Heart left ventricle (tissue), 16 donors: ENCODE measurements at places on chromosomes 12 and 14. TPM values are rescaled to one million over a fixed set of nuclear protein-coding genes. Genes with fewer than 3 reads are reported as not detected.
A peak's percentile ranks its signal among the peaks of the same experiment; 100 is the strongest.

Gene TOX4
- 87.4 TPM for total RNA-seq

Gene MED6
- total RNA-seq = 25.0 TPM

Gene CFAP54
- total RNA-seq = 0.79 TPM

Gene ANKRD9
- total RNA-seq = 141 TPM

Gene OXA1L
- 177 TPM for total RNA-seq

Gene TAMALIN
- total RNA-seq = 27.1 TPM

Gene MYO1A
- not detected for total RNA-seq

Gene CNPY2
- 34.8 TPM for total RNA-seq

Gene PRIM1
- 2.4 TPM for total RNA-seq

Gene TAS2R14
- total RNA-seq = 0.52 TPM

Gene CMA1
- total RNA-seq = 0.31 TPM

Gene RNASE3
- total RNA-seq = not detected

- peak; percentile 37 for DNase-seq
Measured at GRCh38 chr12:102454808-102455760, 25.3 kb downstream of the IGF1 start.

DNA sequence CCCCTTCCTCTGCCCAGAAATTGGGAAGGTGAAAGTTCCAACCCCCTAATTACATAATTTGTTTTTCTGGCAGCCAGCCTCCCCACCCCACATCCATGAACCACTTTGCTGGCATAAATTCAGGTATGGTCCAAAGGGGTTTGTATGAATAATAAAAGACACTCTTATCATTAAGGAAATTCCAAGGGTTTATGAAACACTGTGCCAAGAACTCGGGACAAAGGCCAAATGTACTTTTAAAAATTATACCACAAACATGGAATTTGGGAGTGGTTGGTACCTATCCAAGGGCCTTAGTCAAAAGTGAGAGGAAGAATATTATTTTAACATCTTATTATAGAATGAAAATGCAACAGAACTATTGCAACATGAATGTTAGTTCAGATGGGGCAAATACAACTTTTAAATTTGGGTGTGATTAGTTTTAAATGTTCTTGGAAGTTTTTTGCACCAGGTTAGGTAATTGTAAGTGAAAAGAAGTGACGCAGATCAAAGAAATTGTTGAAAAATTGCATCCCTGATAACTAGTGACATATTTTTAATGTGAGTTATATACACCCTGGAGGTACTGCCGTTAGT lies 217.8 kb downstream of the TMEM117 start:
- DNase-seq = peak; percentile 10

DNA sequence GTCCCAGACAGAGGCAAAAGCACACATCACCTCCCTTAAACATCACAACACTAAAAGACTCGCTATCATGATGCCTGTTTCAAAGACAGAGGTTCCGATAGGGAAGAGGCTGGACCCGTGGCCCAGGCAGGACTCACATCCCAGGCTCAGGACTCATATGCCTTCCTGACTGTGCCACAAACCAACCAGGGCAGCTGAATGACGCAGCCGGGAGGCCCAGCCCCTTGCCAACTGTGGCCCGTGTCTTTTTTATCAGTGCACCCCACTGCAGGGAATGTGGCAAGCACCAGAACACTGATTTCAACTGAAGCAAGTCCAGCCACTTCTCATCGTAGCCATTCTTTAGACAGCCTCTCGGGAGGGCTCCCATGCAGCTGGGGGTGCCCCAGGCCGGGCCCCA lies 132.3 kb downstream of the KSR2 start:
- DNase-seq = no peak

DNA sequence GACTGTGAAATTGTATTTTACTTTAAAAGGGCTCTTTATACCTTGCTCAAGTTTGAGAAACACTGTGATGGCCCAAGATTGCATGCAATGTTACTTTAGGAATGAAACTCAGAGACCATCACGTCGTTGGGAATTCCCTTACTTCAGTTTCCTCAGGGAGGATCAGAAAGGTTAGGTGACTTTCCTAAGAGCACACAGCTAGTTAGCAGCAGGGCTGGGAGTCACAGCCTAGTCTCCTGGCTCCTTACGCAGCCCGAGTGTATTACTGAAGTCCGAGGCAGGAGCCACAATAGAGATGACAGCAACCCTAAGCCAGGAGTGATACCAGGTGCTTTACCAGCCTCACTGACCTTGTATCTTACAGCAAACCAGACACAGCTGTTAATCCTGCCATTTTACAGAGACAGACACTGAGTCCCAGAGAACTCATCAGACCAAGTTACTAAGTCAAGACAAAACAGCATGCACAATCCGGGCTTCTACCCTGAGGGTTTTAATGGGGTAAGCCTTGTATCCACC lies 67.0 kb downstream of the RBM19 start:
- DNase-seq = no peak

DNA sequence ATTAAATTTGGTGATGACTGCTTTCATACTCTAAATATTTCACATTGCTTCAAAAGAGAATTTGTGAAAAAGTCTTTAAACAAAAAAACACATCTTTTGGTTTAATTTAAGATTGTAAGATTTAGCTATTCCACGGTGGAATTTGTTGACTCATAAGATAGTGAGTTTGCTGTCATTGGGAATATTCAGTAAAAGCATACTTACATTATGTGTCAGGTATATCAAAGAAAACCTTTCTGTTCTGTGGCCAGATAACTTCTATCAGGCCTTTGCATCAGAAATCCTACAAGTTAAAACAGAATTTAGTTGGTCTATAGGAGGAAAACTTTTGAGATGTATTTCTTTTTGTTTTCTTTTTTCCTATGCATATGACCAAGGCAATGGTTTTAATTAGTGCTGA lies 148.8 kb upstream of the E2F7 start:
- no peak for DNase-seq

- DNase-seq = no peak
Measured at GRCh38 chr14:96808619-96809406, 11.6 kb downstream of the VRK1 start.

GRCh38 chr12:110141389-110141788 lies 17.2 kb downstream of the IFT81 start:
- peak; percentile 34 for DNase-seq
